ENCODE measurements at places on chromosomes 1 and 21.

- no peak for DNase-seq
These were observed 30.3 kb upstream of the MUTYH start for GRCh38 chr1:45370575-45370974.

- no peak for DNase-seq
These were observed 23.5 kb upstream of the C2CD2 start for GRCh38 chr21:41977034-41977950.

DNA sequence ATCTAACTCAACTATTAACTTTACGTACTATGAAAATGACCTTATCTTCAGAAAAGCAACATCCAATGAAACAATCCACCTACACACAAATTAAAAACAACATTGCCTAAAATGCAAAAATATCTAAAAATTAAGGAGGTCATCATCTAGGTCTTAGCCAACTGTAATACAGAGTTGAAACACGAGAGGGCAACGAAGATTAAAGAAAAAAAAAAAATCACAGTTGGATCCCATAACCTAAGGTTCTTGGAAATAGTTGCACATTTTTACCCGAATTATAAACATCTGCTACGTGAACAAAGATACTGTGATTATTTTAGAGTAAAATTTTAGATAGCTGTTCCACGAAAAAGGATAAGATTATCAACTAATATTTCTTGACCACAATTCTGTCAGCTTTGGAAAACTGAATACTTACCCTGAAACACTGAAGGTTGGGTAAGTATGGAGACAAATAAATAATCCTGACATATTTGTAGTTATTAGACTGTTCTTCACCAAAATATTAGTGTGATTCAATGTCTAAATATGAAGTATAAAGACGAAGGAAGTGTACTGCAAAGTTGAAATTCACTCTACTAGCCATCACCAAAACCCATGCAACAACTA, 88.0 kb upstream of the AK4 start:
- peak; percentile 68 for DNase-seq

DNA sequence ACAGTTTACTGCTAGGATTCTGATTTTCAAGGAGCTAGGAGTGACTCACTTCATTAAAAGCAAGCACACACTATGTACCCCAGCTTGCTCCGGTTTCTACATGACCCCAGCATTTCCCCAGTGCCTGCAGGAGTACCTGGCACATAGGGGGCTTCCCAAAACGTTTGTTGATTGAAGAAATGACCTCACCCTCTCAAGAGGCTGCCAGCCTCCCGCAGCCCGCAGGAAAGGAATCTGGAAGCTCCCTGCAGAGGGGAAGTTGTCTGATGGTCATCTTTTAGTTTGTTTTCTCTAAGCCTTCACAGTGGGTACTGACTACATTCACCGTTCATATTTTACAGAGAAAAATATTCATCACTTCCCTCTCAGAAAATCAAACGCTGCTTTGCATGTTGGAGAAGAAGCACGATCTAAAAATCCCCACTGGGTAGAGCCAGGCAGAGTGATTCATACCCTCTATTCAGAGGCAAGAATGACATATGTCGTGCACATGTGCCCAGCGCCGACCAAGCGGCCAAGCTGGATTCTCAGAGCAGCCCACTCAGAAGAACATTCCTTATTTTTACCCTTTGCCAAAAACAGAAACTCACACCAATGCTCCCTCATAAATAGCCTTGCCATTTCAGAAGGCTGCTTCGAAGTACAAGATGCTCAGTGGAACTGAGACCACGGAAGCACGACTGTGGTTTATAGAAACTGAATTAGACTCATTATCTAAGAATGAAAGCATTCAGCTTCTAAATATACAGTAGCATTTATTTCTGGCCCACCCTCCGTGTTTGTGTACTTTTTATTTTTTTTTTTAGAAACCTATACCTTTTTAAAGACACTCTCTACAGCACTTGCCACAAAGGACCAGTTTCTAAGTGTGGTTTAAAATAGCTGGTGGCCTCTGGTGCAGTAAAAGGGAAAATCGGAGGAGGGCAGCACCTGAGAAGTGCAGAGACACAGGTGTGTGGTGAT, 143.2 kb downstream of the MIS18A start:
- no peak for DNase-seq

- DNase-seq: no peak
These were observed 72.5 kb upstream of the CLDN14 start for GRCh38 chr21:36552434-36552785.

GRCh38 chr1:164953815-164954214, 394.8 kb downstream of the PBX1 start:
- DNase-seq: no peak

- no peak for DNase-seq
These were observed 67.9 kb upstream of the ARID1A start for GRCh38 chr1:26627954-26628353.

DNA sequence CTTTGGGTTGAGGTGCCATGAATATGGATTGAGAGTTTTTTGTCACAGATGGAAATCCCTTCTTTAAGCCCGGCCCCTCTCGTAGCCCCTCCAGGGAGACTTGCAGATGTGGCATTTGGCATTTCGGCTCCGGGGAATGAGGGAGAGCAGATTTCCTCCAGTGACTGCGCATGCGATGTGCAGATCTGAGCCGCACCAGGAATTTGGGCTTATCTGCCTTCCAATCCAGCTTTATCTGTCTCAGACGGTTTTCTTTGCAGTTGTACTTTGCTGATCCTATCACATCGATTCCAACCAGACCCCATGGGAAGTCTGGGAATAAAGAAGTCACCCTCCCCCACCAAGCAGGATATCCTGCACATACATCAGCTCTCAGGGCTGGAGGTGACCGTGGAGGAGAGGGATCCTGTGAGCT, 11.7 kb downstream of the KIF26B start:
- no peak for DNase-seq

GRCh38 chr1:247962911-247963588, 2.0 kb upstream of the OR2AK2 start:
- DNase-seq: no peak

GRCh38 chr1:1421907-1422464, 910 bp upstream of the ANKRD65 start:
- DNase-seq: no peak

GRCh38 chr21:27021801-27022200, 54.9 kb upstream of the ADAMTS5 start:
- DNase-seq: no peak

GRCh38 chr1:108208724-108209446, 8.7 kb upstream of the SLC25A24 start:
- DNase-seq: no peak

DNA sequence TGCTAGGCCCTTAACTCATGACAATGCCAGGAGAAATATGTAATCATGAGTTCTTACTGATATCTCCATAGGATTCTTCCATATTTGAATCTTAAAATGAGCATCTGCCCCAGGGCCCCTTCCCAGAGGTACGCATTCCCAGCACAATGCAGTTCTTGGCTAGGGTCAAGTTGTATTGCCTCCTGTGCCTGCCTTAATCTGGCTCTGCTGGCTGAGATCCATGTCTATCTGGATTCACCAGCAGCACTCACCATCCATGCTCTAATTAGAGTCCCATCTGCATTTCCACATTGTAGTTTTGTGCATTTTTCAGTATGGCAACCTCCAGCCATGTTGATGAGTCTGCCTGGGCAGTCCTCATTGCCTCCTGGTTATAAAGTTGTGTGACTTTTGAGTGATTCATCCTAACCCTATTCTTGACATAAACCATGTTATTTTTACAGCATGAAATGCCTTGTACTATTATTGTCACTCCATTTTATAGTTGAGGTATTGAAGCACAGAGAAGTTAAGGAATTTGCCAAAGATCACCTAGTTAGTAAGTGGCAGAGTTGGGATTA, 55.9 kb downstream of the CAMSAP2 start:
- DNase-seq: no peak

DNA sequence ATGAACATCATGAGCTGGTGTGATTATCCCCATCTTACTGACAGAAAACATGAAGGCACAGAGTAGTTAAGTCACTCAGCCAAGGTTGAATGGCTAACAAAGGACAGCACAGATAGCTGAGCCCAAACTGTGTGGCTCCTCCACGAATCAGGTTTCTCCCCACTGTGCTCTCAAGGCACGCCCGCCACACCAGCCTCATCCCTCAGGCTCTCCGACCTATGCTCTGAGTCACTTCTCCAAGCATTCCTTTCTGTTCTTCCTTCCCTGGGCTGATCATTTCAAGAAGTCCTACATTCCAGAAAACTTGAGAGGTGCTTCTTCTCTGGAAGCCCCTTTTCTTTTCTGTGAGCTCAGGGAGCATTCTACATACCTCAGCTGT, 25.3 kb upstream of the SDC3 start:
- DNase-seq: no peak

GRCh38 chr1:210125143-210125542, 107.5 kb upstream of the SERTAD4 start:
- DNase-seq: no peak

DNA sequence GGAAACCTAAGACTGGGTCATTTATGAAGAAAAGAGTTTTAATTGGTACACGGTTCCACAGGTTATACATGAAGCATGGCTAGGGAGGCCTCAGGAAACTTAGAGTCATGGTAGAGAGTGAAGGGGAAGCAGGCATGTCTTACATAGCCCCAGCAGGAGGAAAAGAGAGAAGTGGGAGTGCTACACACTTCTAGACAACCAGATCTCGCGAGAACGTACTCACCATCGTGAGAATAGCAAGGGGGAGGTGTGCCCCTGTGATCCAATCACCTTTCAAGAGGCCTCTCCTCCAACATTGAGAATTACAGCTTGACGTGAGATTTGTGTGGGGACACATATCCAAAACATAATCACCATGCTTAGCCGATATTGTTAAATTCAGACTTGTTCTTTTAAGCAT, 62.8 kb downstream of the DYRK1A start:
- DNase-seq: no peak

DNA sequence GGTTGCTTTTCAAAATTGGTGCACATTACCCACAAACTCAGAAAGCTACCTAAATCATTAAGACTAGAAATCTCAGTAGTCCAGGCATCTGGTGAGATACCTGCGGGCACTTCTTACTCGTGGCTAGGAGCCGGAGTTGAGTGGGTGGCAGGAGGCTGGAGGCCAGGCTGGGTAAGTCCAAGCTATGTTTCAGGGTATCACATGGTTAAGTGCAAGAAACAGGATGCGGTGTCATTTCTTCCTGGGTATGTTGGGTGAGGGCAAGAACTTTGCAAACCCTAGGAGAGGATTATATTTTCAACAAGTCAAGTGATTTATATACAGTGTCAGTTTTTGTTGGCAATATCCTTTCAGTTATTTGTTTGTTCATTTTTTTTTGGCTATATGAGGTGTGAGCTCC, 41.0 kb downstream of the VANGL1 start:
- no peak for DNase-seq

GRCh38 chr1:97814121-97814520, 106.7 kb downstream of the DPYD start:
- no peak for DNase-seq

GRCh38 chr1:229186373-229187056, 84.4 kb upstream of the RAB4A start:
- DNase-seq: no peak

GRCh38 chr1:159113596-159114433, 37.2 kb upstream of the AIM2 start:
- no peak for DNase-seq

GRCh38 chr21:35507181-35507759, 458.2 kb upstream of the RUNX1 start:
- DNase-seq: no peak

- no peak for DNase-seq
These were observed 41.7 kb downstream of the ILDR2 start for GRCh38 chr1:166933633-166934032.

DNA sequence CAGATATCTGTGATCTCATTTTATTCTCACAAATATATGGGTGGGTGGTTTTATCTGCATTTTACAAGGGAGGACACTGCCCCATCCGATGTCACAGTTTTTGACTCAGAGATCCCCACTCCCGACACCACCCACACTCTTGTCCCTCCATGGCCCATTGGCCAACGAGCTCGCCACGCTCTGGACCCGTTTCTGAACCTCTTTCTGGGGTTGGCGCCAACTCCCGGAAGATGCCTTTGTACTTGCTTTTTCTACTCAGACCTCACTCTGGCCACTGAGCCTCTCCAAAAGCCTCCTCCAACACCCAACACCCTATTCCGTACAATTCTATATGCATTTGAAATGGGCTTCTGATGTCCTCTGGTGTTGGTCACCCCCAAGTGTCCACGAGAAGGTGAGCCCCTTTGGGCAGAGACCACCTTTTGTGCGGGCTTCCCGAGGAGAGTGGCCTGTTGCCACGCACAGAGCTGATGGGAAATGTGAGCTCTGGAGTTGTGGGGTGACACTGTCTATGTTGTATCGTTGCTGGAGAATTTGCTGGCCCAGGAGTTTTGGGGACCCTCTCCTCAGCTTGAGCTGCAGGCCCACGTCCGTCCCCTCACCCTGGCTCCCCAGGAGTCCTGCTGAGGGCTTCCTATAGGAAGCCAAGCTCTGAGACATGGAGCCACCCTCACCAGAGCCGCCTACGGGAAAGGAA, 366.9 kb upstream of the VAMP3 start:
- no peak for DNase-seq

GRCh38 chr1:228337711-228338520, 68.7 kb downstream of the TRIM11 start:
- DNase-seq: no peak

DNA sequence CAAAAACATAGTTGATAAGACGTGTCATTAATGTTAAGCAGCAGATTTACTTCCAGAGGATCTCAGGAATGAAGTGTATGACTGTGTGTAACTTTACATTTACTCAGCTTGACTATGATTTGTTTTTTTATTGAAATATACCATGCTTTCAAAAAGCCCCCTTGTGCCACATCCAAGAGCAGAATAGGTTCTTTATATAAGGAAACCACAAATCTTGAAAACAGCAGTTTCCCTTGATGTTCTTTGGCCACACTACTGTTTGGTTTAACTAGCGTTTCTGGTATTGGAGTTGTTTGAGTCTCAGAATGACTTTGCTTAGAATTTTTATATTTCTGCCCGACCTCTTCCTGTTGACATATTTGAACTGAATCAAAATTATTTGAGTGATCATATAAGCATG, 25.0 kb downstream of the LRRC8C start:
- no peak for DNase-seq

- DNase-seq: no peak
These were observed 4.3 kb downstream of the TIAM1 start for GRCh38 chr21:31339721-31340120.

- DNase-seq: peak; percentile 29
These were observed 503.5 kb upstream of the PKN2 start for GRCh38 chr1:88180449-88181108.

- peak; percentile 36 for DNase-seq
These were observed 1.2 kb downstream of the PKN2 start for GRCh38 chr1:88685259-88685620.

DNA sequence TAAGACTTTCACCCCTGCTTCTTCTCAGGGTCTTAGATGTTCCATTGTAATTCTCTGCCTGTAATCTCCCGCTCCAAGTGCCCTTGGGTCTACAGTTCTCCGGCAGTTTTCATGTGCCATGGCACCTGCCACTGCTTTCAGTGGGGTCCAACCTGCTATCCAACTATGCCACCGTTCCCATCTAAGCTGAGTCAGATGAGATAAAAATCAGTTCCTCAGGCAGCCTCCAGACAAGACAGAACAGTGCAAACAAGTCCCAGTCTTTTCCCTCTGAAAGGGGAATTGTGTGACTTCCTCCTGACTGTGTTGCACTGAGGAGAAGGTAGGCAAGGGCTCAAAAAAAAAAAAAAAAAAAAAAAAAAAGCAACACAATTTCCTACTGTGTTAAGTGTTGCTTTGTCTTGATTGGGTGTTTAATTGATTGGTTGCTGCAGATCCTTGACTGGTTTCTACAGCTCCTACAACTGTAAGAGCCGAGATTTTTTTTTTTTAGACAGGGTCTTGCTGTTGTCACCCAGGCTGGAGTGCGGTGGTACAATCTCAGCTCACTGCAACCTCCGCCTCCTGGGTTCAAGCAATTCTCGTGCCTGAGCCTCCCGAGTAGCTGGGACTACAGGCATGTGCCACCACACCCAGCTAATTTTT, 50.7 kb downstream of the EBNA1BP2 start:
- DNase-seq: no peak

All from hematopoietic multipotent progenitor cell treated with erythropoietin and hydrocortisone succinate and interleukin-3 and kit ligand, for 15 days (in vitro differentiated cells).